T-cell (primary cell): ENCODE measurements at places on chromosomes 16 and 17. TPM values are rescaled to one million over a fixed set of nuclear protein-coding genes. Genes with fewer than 3 reads are reported as not detected.

MEOX1 gene
- total RNA-seq = 5.5 TPM

FN3K gene
- total RNA-seq = 8.0 TPM

PDE6G gene
- 0.33 TPM for total RNA-seq

NPIPB4 gene
- 173 TPM for total RNA-seq

NEURL4 gene
- total RNA-seq = 51.1 TPM

PLD6 gene
- total RNA-seq = 16.1 TPM

KRT33A gene
- not detected for total RNA-seq

GNG13 gene
- not detected for total RNA-seq

SAMD14 gene
- 0.50 TPM for total RNA-seq

LRRC46 gene
- total RNA-seq = 1.0 TPM

ZNF423 gene
- total RNA-seq = not detected

C17orf78 gene
- not detected for total RNA-seq
